ENCODE measurements at places on chromosomes 2 and 18.

- DNase-seq = no peak
These were observed 12.3 kb downstream of the CRIM1 start for GRCh38 chr2:36367895-36368353.

- no peak for DNase-seq
These were observed 57.7 kb downstream of the LRRC30 start for GRCh38 chr18:7288544-7288943.

DNA sequence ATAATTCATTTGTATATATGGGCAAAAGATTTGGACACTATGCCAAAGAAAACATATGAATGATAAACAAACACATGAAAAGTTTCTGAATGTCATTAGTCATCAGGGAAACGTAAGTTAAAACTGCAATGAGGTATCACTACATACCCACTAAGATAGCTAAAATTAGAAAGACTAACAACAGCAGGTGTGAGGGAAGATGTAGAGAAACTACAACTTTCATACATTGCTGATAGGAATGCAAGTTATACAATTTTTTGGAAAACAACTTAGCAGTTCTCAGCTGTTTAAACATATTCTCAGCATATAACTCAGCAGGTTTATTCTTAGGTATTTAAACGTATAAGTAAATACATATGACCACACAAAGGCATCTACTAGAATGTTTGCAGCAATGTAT is 563.5 kb upstream of the KLHL29 start:
- no peak for DNase-seq

DNA sequence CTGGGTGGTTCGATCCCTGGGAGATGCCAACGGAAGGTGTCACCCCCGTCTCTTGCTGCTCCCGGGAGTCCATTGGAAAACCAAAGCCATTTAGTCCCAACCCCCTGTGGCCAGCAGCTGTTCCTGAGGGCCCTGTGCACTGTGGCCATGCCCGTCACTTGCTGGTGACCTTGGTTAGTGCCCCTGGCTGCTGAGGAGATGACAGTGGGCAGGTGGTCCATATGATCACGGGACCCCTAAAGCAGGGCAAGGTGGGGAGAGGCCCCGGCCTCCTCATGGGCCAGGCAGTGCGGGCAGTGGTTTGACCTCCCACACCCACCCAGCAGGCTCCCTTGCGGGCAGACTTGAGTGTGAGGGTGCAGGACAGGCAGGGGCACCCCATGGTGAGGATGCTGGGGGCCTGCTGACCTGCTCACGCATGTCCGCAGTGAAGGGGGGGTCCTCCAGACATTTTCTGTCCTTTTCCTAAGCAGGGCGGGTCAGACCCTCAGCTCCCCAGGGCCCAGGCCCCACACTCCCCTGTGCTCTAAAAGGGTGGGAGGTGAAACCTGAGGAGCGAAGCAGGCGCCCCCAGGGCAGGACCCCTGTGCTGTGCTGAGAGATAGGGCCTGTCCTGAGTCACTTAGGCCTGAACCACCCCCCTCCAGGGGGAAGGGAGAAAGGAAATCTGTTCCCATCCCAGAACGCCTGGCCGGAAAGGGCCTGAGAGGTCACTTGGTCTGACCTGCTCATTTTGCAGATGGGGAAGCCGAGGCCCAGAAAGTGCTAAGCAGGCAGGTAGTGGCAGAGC is 6.8 kb downstream of the ITM2C start:
- DNase-seq = no peak

DNA sequence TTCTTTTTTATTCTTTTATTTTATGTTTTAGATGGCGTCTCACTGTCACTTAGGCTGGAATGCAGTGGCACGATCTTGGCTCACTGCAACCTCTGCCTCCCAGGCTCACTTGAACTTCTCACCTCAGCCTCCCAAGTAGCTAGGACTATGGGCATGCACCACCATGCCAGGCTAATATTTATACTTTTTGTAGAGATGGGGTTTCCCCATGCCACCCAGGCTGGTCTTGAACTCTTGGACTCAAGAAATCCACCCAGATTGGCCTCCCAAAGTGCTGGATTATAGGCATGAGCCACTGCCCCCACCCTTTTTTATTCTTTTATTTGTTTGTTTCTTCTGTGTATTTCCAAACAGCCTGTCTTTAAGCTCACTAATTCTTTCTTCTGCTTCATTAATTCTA is 306.7 kb upstream of the THUMPD2 start:
- DNase-seq = no peak

GRCh38 chr2:20578895-20579825 is 71.7 kb downstream of the HS1BP3 start:
- DNase-seq = no peak

GRCh38 chr2:36492216-36492945 is 105.6 kb downstream of the FEZ2 start:
- DNase-seq = no peak

DNA sequence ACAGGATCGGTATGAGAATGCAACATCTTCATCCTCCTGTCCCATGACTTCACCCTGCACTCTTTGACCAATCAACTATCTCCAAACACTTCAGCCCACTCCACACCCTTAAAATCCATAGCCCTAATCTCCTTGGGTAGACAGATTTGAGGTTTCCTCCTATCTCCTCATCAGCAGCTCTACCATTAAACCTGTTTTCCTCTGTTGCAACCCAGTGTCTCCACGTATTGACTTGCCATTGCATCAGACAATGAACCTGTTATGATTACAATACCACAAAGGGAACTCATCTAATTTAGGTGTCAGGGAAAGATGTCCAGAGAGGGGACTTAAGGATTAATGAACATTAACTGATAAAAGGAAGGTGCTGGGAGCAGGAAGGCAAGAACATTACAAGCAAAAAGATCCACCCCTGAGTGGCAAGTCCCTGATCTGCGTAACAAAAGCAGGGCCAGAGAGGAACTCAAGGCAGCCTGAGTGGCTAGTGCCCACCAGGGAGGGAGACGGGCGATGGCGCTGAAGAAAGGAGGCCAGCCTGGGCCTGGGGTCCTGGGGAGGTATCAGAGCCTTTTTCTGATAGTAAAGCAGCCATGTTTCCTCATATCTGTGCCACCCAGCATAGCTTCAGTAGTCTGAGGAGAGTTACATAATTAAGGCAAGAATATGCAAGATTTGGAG is 44.6 kb downstream of the AKAIN1 start:
- DNase-seq = no peak

GRCh38 chr2:109110170-109110569 is 18.8 kb upstream of the SH3RF3 start:
- no peak for DNase-seq

DNA sequence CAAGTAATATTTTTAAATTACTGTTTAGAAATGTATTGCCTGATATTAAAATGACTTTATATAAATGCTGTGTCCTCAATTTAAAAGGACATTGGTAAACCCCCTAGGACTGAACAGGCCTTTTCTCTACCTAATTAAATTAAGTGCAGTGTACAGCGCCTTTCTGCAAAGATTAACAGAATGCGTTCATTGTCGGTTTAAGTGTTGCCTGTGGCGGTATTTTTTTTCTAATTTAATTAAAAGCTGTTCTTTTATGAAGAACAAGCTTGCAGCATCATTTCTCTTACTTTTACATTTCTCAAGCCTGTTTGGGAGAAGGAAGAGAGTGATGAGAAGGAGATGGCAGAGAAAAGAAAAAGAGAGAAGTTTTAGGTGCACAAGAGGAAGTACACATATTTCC is 344.9 kb downstream of the CPS1 start:
- DNase-seq = no peak

- DNase-seq = no peak
These were observed 64.0 kb downstream of the NXPH2 start for GRCh38 chr2:138716183-138716582.

GRCh38 chr2:159118115-159118858 is 149.8 kb downstream of the TANC1 start:
- DNase-seq = peak; percentile 95

DNA sequence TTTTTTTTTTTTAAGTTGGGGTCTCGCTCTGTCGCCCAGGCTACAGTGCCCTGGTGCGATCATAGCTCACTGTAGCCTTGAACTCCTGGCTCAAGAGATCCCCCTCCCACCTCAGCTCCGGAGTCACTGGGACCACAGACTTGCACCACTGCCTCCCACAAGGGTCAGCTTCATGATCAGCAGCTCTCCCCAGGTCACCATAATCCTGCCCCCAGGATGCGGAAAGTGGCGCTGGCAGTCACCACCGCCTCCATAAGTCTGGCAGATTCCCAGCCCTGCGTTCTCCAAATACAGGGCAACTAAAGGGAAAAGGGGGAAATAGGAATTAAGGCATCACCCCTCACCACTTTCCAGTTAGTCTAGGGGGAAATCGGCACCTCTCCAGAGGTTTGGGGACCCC is 5.2 kb upstream of the ARID5A start:
- no peak for DNase-seq

- no peak for DNase-seq
These were observed 27.5 kb downstream of the COA5 start for GRCh38 chr2:98580656-98581284.
